ENCODE measurements at places on chromosomes 11 and 22.

DNA sequence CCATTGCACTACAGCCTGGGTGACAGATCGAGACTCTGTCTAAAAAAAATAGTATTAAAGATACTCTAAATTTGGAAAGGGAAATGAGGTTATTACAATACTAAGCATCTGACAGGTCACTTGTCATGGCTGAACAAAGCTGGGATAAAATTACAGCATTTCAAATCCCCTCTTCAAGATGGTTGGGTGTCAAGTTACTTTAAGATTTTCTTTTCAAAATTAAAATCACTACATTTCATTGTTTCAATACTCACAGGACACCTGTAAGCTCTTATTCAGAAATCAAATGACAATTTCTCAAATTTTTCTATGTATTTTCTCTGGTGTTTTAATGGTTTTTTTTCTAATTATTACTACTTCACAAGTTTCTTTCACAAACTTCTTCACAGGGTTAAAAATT, 5.7 kb downstream of the TAF1D start:
- no peak for DNase-seq

DNA sequence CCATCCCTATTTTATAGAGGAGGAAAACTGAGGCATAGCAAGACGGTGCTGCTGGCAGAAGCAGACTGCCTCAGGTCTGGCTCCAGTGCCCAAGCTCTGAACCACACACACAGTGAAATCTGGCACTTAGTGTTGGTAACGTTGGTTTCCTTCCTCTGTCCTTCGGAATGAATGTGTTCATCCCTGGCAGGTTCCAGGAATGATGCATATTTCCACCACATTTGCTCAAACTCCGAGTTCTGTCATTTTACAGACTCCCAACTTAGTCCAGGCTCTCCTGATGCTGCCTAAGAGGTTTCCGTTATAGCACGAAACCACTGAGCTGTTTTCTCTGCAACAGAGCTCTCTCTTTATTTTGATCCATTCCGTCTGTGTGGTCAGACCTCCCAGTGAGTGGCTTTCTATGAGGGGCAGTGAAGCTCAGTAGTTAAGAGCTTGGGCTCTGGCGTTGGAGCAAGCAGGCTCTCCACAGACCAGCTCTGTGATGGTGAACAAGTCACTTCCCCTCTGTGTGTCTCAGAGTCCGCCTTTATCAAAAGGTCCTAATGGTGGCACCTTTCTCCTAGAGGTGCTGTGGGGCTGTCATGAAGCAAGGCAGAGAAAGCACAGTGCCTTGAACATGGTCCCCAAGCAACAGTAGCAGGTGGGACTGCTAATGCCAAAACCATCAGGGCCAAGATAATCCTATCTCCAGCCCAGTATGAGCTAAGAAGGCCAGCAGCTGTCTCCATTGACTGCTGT, 200.3 kb downstream of the MYO18B start:
- DNase-seq: no peak

- no peak for DNase-seq
Measured at GRCh38 chr11:19892387-19892786, 179.8 kb downstream of the NAV2 start.

- peak; percentile 15 for DNase-seq
Measured at GRCh38 chr11:19793326-19793725, 80.7 kb downstream of the NAV2 start.

DNA sequence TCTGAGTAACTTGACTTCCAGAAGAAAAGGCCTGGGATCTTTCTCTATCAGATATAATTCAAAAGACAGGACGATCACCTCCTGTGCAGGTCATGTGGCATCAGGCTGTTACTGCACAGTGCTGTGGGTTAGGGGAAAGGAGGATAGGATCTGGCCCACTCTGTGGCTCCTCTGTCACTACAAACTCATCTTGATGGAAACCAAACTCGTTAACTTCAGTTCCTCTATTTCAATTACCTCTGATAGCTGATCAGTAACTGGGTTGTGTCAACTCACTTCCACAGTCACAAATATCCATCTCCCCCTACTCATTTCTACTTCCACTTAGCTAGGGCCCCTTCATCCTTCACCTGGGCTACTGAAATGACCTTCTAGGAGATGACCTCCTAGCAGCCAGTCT, 95.2 kb downstream of the RCN1 start:
- no peak for DNase-seq

- no peak for DNase-seq
Measured at GRCh38 chr11:61422226-61422625, 7.5 kb downstream of the CPSF7 start.

- no peak for DNase-seq
Measured at GRCh38 chr22:30204015-30204741, 42.4 kb downstream of the LIF start.
